ENCODE measurements at places on chromosomes 13 and 19. TPM values are rescaled to one million over a fixed set of nuclear protein-coding genes. Genes with fewer than 3 reads are reported as not detected.
A peak's percentile ranks its signal among the peaks of the same experiment; 100 is the strongest.

Gene ZSCAN4
- total RNA-seq = not detected

Gene CALR3
- not detected for total RNA-seq

Gene PNMA8B
- 1.9 TPM for total RNA-seq

Gene RPL13A
- 1,829 TPM for total RNA-seq

Gene RASAL3
- 19.1 TPM for total RNA-seq

Gene CRX
- not detected for total RNA-seq

Gene LCP1
- 234 TPM for total RNA-seq

Gene TEX26
- total RNA-seq = not detected

Gene CGB1
- total RNA-seq = not detected

GRCh38 chr13:36862002-36862685 is 43.1 kb downstream of the RFXAP start:
- DNase-seq = no peak
- no peaks in the 10 kb centered on the region for H3K36me3 ChIP-seq
- H3K4me3 ChIP-seq = no peak overlapping the region
- peak overlapping the region; percentile 42 for H3K27ac ChIP-seq
- no peaks in the 10 kb centered on the region for H3K4me1 ChIP-seq
- H3K27me3 ChIP-seq = no peaks in the 10 kb centered on the region

DNA sequence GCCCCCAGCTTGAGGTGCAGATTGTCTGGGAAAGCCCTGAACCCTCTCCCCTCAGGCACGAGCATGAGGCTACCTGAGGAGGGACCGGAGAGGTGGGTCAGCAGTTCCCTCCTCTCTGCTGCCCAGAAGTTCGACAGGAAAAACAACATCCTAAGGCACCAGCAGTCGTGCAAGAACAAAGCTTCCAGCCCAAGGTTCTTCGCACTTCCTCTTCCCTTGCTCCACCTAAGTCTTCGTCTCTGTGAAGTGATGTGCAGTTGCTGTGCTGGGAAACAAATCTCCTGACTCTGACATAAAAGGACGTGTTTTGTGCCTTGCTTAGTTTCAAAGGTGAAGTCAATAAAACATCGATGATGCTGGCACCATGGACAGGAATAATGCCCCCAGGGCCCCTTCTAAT is 173.3 kb downstream of the USP12 start:
- no peak overlapping the region for H3K4me3 ChIP-seq
- H3K27me3 ChIP-seq = no peaks in the 10 kb centered on the region
- H3K27ac ChIP-seq = no peak overlapping the region
- DNase-seq = no peak
- H3K36me3 ChIP-seq = no peaks in the 10 kb centered on the region

DNA sequence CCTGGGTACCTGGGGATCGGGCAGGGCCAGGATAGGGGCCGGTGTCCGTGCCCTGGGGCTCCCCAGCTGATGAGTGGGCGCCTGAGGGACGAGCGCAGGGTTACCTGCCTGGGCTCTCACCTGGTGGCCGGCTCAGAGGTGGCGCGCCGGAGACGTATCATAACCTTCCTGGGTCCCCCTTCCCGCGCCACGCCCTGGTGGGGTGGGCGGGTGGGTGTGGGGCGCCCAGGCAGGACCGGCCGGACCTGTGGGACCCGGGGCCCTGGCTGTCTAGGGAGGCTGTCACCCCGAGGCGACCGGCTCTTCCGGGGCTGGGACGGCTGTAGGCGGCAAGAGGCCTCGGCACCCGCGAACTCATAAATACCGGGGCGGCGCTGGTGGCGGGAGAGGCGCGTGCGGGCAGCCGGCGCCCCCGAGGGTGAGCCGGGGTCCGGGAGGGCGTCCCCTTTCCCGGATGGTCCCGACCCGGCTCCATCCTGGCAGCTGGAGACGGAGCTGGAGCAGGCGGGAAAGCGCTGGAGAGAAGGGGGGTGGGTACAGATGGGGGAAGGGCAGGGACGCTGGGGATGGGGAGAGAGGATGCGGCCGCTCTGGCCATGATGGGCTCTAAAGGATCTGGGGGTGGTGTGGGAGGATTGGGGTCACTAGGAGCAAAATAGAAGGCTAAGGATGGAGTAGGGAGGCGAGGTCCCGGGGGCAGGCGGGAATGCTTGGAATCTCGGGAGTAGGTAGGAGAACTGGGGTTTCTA is at the start of gene ACP7:
Gene ACP7, plus strand, starts transcription at position 386 of the 749 bp plus-strand sequence. CDS start 902 bp downstream, outside the sequence.
- H3K36me3 ChIP-seq = no peaks in the 10 kb centered on the region
- peaks cover 9% of the 10 kb centered on the region for H3K4me1 ChIP-seq
- H3K4me3 ChIP-seq = peak within 1 kb of the TSS; percentile 3
- H3K27ac ChIP-seq = no peak within 1 kb of the TSS

DNA sequence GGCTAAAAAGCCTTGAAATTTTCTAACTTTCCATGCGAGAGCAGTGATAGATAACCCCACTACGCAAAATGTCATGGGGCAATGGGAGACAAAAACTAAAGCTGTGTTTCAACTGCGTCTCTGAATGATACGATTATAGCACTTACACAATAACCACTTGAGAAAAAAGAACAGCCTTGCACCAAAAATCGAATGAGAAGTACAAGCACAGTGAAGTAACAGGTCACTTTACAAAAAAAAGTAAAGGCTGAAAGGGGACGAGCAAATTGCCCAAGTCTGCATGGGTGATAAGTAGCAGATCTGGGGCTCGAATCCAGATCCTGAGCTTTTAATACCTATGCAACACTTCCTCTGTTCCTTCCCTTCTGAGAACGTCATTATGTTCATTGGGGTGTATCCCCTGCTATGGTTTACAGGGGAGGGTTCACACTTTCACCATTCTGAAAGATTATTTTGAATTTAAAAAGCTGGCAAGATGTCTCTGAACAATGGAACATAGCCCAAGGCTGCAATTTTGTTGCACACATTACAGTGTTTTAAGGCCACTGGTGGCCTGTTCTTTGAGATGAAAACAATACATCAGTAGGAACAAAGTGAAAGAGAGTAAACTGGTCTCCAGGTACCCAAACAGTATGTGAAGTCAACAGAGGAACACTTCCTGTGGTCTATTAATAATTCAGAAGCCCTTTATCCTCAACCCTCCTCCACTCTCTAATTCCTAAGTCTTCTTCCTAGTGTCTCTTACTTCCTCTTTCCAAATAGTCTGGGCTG is 3.2 kb downstream of the CPB2 start:
- no peak for DNase-seq
- peaks cover 16% of the 10 kb centered on the region for H3K4me1 ChIP-seq
- H3K27me3 ChIP-seq = no peaks in the 10 kb centered on the region
- peak overlapping the region; percentile 2 for H3K27ac ChIP-seq
- no peak overlapping the region for H3K4me3 ChIP-seq
- no peaks in the 10 kb centered on the region for H3K36me3 ChIP-seq

DNA sequence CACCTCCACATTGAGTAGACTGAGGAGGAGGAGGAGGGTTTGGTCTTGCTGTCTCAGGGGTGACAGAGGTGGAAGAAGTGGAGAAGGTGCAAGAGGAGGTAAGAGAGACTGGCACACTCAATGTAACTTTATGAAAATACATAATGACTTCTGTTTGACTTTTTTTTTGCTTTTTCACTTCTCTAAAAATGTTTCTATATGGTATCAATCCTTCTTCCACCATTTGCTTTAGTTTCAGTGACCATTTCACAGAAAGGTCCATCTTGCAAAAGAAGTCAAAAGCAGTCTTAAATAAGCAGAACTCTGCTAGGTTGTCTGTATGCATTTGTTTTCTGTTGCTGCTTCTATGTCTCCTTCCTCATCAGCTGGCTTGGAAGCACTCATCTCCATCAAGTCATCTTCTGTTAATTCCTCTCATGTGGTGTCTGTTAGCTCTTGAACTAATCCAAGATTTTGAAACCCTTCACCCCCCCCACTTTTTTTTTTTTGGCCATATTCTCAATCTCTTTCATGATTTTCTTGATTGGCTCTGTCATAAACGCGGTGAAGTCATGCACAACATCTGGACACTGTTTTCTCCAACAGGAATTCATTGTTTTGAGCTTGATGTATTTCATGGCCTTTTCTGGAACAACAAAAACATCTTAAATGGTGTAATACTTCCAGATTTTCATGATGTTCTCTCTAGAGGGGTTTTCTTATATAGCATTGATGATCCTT is 80.8 kb downstream of the KL start:
- H3K4me1 ChIP-seq = no peaks in the 10 kb centered on the region
- no peak overlapping the region for H3K4me3 ChIP-seq
- no peak for DNase-seq

DNA sequence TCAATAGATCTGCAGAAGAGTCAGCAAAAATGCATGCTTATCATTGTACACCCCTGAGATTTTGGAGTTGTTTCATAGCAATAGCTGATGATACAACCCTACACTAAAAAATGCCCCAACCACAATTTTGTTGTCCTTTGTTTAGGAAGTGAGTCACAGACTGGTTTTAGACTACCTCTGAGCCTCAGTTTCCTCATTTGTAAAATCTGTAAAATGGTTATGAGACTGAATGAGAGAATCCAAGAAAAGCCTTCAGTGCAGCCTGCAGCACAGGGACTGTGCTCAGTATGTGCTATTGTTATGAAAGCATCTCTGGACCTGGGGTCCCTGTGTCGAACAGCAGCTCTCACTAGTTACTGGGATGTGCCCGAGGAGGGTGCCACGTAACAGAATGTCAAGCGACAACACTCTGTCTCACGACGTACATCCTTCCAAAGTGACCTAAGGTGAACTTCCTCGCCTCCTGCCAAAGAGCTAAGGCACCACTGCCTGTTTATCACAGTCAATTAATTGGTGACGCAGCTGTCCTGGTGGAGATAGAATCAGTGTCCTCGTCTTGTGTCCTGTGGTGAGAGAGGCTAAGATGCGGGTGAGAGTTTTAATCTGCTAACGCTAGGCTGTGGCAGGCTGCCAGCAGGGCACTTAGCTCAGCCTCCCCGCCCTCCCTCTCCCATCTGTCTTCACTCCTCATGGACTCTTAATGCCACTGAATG is 18.1 kb downstream of the DHRS12 start:
- H3K27ac ChIP-seq = peak overlapping the region; percentile 37
- DNase-seq = no peak
- no peaks in the 10 kb centered on the region for H3K27me3 ChIP-seq
- H3K4me1 ChIP-seq = peaks cover 10% of the 10 kb centered on the region
- no peaks in the 10 kb centered on the region for H3K36me3 ChIP-seq

DNA sequence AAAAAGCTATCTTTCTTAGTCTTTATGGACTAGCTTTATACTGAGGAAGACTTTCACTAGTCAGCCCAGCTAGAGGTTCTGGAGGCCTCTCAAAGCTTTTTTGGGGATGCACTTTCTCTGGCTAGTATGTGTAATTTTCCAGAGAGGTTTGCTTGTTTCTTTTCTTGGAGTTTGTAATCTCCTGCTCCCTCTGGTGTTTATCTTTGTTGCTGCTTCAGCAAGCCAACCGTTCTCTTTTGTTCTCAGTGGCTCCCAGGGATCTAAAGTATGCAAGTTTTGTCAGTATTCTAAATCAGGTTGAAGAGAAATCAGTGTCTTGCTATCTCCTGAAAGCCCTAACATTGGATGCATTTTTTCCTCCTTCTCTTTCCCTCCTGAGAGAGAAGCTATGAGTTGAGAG is 121.1 kb upstream of the MYO16 start:
- no peaks in the 10 kb centered on the region for H3K36me3 ChIP-seq
- no peak overlapping the region for H3K27ac ChIP-seq
- H3K4me1 ChIP-seq = no peaks in the 10 kb centered on the region
- H3K4me3 ChIP-seq = no peak overlapping the region
- no peak for DNase-seq
- no peaks in the 10 kb centered on the region for H3K27me3 ChIP-seq

DNA sequence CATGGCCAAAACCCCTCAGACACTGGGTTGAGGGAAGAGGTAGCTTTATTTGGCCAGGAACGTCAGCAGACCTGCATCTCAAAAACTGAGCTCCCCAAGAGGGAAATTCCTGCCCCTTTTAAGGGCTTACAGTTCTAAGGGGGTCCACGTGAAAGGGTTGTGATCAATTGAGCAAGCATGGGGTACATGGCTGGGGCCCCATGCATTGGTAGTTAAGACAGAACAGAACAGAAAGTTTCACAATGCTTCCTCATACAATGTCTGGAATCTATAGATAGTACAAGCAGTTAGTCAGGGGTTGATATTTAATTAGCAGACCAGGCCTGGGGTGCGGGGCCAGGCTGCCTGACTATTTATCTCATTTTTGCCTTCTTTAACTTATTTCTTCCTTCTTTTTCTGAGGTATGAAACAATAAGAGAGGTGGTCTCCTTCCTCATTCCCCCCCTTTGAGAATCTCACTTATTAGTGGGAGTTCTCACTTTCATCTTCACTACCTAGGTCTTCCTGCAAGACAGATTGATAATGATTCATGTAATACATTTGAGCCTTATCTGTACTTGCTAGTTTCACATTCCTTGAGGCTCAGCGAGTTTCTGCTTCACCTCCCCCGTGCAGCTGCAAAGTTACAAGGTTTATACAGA is 84.8 kb downstream of the SLC25A15 start:
- no peak for DNase-seq
- no peaks in the 10 kb centered on the region for H3K27me3 ChIP-seq
- H3K27ac ChIP-seq = no peak overlapping the region
- H3K36me3 ChIP-seq = no peaks in the 10 kb centered on the region
- H3K4me1 ChIP-seq = no peaks in the 10 kb centered on the region

GRCh38 chr13:50072676-50073075 is 57.4 kb downstream of the KCNRG start:
- H3K4me3 ChIP-seq = no peak overlapping the region
- H3K27me3 ChIP-seq = no peaks in the 10 kb centered on the region
- H3K27ac ChIP-seq = no peak overlapping the region

DNA sequence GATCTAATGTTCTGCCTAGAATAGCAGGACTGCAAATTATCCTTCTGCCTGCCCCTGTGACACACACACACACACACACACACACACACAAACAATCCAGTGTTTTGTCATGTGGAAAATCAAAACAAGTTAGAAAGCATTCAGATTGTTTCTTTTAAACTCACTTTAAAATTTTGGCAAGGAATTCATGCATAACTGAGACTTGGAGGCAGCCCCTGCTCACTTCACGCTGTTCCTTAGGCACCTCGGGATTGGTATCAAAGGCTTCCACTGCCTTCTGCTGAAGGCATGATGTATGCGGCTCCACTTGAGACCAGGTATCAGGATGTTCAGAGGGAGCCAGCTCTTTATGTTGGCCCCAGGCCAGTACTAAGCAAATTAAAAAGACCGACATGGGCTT is 158.7 kb downstream of the OXGR1 start:
- no peaks in the 10 kb centered on the region for H3K27me3 ChIP-seq
- no peak for DNase-seq
- no peak overlapping the region for H3K4me3 ChIP-seq
- no peaks in the 10 kb centered on the region for H3K4me1 ChIP-seq
- H3K27ac ChIP-seq = no peak overlapping the region

DNA sequence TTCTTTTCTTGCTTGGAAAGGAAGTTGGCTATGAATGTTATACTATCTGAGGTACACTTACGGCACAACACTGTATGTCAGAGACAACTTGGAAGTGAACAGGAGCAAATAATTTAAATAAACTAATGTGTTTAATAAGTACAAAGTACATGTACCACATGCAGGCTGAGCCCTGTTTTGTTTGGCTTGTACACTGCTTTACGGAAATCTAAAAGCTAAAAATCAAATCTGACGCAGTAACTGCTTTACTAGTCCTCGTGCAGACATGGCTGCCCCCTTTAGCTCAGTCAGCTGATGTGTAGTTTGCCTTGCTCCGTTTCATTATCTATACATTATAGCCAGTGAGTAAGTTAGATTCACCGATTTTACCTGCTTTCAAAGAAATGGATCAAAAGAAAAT is 36.5 kb downstream of the TDRD3 start:
- no peaks in the 10 kb centered on the region for H3K27me3 ChIP-seq
- H3K36me3 ChIP-seq = no peaks in the 10 kb centered on the region
- no peak for DNase-seq
- H3K4me3 ChIP-seq = no peak overlapping the region
- H3K27ac ChIP-seq = no peak overlapping the region
